Caudate nucleus (tissue), 63 donors: ENCODE measurements at places on chromosomes 11 and 22.

- DNase-seq = peak; percentile 25
Observed at GRCh38 chr11:12329169-12329568, 48.2 kb upstream of the PARVA start.

DNA sequence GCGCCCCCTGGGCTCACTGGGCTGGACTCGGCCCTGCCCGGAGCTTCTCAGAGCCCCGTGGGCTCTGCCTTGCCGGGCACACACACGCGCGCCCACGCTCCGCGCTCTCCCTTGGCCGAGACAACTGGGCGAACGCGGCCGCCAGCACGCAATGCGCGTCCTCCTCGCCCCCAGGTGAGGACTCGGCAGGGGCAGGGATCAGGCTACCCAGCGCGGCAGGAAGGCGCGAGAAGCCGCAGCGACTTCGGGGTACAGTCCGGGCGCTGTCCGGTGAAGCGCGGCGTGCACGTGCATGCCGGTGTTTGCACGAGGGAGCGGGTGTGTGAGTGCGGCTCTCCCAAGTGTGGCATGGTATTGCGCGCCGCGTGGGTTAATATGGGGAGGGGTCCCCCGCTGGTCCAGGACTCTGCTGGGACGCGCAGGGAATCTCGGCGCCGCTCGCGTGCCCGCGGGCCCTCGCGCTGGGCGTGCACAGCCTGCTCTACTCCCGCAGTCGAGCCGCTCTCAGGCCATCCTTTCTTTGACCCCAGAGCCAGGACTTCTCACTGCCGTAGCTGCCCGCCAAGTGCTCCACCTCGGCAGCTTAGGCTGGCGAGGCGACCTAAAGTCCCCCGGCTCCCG, 5.4 kb downstream of the WNT7B start:
- no peak for DNase-seq

DNA sequence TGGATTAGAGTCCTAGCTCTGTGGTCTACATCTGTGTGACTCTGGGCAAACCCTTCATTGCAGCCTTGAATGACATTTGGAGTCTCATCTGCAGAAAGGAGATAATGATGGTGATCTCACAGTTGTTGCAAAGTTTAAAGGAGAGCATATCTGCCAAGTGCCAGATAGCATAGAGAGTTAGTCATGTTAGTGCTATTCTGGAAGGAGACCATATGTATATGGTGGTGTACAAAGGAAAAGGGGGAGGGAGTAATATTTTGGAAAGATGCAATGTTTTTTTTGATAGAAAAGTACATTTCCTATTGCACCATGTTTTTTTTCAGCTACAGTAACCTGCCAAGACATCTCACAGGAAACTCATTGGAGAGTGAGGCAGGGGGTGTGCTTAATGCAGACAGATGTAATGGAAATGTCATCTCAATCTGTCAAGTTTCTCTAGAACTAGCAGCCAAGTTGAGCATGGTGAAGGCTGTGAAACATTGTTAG, 92.1 kb upstream of the NARS2 start:
- DNase-seq = no peak

DNA sequence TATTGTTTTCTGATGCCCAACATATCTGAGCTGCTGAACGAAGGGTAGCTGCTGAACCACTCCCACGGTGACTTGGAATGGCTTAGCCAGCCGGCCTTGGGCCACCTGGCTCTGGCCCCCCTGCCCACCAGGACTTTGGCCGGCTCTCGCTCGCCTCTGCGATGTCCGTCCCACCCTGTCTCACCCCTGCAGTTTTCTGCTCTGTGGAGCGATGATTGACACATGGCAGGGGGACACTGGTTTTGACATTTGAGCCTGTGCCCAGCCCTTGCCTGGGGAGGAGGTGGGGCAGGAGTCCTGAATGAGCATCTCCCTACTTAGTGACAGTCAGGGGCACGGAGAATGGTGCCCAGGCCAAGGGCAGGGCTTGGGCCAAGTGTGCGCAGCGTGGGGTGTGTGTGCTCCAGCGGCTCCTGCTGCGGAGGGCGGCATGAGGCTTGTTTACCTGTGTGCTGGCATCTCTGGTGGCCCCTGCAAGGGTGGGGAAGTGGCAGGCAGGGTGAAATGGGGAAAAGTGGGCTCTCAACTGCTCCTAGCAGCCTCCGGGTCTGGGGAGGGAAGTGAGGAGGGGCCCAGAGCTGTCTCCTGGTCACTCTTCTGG, 15.7 kb upstream of the CDKN1C start:
- DNase-seq = no peak

GRCh38 chr11:11563200-11563975, 58.4 kb downstream of the GALNT18 start:
- no peak for DNase-seq
